ENCODE measurements at places on chromosomes 5 and 9. TPM values are rescaled to one million over a fixed set of nuclear protein-coding genes. Genes with fewer than 3 reads are reported as not detected.

ERAP2 gene
- total RNA-seq, result 9.5 TPM

DNA sequence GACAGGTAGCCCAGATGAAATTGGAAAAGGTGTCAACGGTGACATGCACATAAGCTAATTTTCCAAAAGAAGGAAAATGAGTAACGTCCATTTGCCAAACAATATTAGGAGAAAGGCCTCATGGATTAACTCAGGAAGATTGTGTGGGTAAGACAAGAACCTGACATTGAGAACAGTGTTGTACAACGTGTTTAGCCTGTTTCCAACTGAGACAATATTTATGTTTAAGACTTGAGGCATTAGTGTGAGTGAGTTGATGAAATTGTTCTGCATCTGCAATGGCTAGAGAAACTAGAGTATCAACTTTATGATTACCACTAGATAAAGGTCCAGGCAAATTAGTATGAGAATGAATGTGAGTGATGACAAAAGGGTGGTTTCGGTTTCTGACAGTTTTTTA lies 191.3 kb upstream of the RAI14 start:
- no peaks in the 10 kb centered on the region for H3K36me3 ChIP-seq
- no peaks in the 10 kb centered on the region for H3K27me3 ChIP-seq
- no peak for DNase-seq
- no peak overlapping the region for H3K27ac ChIP-seq
- H3K4me3 ChIP-seq, result no peak overlapping the region

GRCh38 chr5:109907731-109908130 lies 218.0 kb downstream of the MAN2A1 start:
- H3K4me3 ChIP-seq, result no peak overlapping the region
- no peaks in the 10 kb centered on the region for H3K4me1 ChIP-seq
- H3K27ac ChIP-seq, result peak overlapping the region; percentile 12
- DNase-seq, result no peak

DNA sequence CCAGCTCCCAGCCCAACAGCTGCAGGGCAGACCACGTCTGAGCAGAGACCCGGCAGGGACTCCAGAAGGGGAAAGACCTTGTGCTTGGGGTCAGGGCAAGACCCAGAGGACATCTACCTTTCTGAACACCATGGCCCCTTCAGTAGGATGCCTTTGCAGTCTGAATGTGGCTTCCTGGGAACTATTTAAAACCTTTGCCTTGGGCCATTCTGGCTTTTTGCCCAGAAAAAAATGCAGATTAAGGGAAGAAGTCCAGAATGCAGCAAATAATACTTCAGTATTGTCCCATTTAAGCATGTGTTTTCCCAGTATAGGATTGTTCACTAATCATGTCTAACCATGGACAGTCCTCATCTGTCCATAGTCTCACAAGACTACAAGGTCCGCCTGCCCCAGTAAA lies 67.5 kb upstream of the ERCC6L2 start:
- no peak for DNase-seq
- no peak overlapping the region for H3K27ac ChIP-seq
- H3K4me1 ChIP-seq, result no peaks in the 10 kb centered on the region

Data from uterus (tissue), 4 donors.